Brain microvascular endothelial cell (primary cell): ENCODE measurements at places on chromosomes 16 and 17.

DNA sequence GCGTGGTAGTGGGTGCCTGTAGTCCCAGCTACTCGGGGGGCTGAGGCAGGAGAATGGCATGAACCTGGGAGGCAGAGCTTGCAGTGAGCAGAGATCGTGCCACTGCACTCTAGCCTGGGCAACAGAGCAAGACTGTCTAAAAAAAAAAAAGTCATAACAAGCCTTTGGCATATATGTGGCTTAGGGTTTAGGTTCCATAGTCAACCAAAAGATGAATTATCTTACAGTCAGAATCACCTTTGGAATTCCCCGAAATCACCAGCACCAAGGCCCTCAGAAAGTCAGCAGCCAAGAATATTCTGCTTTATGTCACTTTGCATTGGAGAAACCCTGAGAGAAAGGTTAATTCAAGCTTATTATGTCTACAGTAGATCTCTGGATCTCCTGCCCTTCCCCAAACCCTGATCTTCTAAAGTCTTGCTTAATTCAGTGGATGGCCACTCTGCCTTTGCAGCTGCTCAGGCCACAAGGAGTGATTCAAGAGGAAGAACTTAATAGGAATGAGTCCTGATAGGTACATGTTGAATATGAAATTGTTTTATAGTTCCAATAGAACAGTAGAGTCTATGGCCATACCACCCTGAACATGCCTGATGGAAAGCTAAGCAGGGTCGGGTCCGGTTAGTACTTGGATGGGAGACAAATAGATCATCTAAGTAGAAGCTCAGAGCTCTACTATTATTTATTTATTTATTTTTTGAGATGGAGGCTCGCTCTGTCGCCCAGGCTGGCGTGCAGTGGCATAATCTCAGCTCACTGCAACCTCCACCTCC, 196.0 kb upstream of the CACNG5 start:
- DNase-seq = no peak

GRCh38 chr17:66753126-66753920, 81.6 kb upstream of the CACNG5 start:
- no peak for DNase-seq

- DNase-seq = no peak
These were observed 115.4 kb upstream of the CDC42EP4 start for GRCh38 chr17:73427198-73427597.

DNA sequence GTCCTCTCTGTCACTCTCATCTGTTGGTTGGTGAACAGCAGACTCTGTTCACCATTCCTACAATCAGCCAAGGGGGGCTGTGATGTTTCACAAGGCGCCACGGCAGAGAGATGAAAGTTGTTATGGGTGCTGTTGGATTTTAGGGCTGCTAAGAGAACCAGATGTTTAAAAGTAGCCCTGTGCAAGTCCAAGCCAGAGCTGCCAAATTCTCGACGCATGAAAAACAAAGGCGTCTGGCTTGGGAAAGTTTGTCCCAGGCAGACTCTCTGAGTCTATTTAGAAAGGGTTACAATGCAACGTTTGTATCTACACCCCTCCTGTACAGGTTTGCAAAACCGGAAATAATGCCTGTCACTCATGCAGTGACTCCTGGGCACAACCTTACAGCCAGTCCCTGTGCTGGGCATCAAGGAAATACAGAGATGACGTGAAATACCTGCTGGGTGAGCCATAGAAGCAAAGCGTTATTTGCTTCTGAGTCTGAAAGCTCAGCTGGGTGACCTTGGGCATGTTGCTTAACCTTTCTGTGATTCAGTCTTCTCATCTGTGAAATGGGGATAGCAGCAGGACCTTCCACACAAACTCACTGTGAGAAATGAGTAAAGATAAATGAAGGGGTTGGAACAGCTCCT, 74.8 kb downstream of the XYLT1 start:
- DNase-seq = no peak

DNA sequence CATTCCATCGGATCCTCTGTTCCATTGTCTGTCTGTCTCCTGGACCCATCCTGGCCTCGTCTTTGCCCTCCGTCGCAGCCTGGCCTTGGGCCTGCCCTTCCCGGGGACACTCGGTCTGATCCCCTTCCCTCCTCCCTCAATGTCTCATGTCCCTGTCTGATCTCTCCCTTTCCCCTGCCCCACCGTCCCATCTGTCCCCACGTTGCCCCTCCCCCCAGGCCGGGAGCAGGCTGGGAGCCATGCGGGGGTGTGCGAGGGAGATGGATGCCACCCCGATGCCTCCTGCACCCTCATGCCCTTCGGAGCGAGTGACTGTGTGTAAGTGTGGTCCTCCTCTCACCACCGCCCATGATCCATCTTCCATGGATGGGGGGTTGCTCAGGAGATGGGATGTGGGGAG, 5.3 kb upstream of the ATP2A1 start:
- no peak for DNase-seq

- DNase-seq = no peak
These were observed 231.2 kb downstream of the SEC14L1 start for GRCh38 chr17:77371888-77372443.

DNA sequence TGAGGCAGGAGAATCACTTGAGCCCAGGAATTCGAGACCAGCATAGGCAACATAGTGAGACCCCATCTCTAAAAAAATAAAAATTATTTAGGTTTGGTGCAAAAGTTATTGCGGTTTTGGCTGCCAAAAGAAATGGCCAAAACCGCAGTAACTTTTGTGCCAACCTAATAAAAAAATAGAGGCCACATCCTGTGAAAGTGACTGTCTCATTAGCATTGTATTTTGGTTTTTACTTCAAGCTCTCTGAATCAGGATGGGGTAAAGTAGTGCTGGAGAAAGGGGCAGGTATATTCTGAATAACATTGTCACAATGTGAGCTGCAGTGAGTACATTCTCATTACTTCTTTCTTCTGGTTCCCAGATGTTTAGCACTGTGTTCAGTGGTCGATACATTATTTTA, 36.0 kb downstream of the ATP6V0A1 start:
- DNase-seq = no peak

GRCh38 chr16:84478172-84478947, 26.1 kb downstream of the MEAK7 start:
- peak; percentile 47 for DNase-seq

DNA sequence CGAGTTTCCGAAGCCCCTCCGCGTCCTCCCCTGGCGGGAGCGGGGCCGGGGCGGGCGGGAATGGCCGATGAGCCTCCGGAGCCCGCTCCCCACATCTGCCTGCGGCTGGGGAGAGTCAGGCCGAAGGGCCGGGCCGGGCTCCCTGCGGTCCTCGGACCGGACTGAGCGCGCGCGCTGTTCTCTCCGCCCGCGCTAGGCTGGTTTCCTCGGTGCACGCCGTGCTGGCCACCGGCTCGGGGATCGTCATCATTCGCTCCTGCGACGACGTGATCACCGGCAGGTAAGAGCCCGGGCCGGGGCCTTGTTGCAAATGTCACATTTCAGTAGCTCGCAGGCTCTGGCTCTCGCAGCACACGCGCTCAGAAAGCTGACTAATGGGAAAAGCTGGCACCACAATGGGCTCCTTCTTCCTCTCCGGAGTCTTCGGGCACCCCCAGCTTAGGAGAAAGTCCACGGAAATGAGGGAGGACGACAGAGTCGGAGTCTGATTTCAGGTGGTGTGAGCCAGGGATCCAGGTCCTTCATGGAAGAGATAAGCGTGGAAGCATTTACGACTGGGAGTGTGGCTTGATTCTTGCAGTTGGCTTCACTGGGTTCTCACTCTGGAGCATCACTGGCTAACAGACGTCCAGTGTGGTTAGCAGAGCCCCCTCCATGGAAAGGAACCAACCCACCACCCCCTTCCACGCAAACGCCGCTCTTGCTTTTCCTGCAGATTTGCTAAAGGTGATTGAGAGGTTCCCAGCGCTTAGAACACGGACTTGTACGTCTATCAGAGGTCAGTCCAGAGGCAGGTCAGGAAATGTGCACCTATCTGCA, 715 bp downstream of the TLCD3A start:
- peak; percentile 12 for DNase-seq

GRCh38 chr16:56691885-56692284, 9.6 kb downstream of the MT1X start:
- no peak for DNase-seq

GRCh38 chr17:65533852-65534457, 27.5 kb downstream of the AXIN2 start:
- DNase-seq = no peak

DNA sequence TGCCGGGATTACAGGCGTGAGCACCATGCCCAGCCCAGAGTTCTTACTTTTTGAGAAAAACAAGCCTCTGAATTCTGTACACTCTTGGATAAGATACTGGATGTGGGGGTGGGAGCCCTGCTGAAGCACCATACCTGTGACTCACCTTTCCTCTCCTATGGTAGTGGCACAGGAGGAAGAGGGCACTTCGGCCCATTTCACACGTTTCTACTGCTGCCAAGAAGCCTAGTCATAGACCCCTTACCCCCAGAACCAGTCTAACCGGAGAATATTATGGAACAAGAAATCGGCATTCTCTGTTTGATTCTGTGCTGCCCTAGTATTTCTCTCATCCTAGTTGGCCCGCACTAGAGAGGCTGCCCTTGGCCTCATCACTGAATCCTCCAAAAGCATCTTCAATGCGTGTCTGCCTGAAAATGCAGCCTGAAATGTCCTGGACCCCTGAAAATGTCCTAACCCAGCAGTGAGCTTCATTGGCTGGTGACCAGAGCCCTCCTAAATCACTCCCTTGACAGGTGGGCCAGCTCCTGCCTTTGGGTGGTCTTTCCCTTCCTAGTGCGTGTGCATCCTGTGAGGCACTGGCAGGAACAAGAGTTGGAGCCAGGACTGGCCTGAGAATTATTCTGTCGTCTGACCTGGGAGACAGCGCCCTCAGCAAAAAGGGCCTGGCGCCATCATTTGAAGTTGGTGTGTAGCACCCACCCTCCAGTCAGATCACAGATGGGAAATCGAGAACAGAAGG, 37.9 kb downstream of the NDEL1 start:
- no peak for DNase-seq

DNA sequence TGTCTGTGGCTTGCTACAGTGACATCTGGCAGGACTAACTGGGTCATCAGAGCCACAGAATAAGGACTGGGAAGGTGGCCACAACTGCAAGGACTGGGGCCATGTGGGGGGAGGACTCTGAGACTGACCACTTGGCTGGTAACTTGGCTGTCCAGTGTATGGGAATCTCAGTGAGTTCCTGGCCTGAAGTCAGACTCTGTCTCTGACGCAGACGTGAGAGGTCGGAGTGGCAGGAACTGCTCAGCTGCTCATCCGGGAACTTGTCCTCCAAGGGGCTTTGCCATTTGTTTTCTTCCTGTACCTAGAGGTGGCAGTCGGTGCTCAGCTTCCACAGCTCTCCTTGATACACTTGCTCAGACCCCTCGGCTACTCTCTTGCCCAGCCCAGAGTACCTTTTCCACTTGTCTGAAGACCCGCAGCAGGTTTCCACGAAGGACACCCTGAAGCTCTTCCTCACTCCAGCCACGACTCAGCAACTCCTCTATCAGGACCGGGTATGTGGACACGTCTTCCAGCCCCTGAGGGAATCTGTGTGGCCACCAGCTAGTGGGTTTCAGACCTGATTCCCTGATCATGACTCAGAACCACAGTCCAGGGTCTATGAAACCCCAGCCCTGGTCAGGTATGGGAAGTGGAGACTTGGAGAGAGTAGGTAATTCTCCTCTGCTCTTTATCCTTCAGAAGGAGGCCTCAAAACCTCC, 7.3 kb upstream of the DPEP3 start:
- no peak for DNase-seq

GRCh38 chr16:67163164-67163998, 1.2 kb upstream of the HSF4 start:
- DNase-seq = no peak
